Dermis lymphatic vessel endothelial cell (primary cell): ENCODE measurements at places on chromosomes 12 and 14. TPM values are rescaled to one million over a fixed set of nuclear protein-coding genes. Genes with fewer than 3 reads are reported as not detected.

Gene COQ10A
- total RNA-seq, result 8.6 and 9.0 TPM in 2 replicates

Gene PTGDR
- total RNA-seq, result under 0.01 TPM in 1 of 2 replicates, not detected in the other

Gene KRT74
- not detected in 2 replicates for total RNA-seq

Gene GDF3
- total RNA-seq, result 0.26 and 1.2 TPM in 2 replicates
